ENCODE measurements at places on chromosomes 7 and 10.

- no peak for DNase-seq
Observed at GRCh38 chr7:135786911-135787310, 38.3 kb upstream of the FAM180A start.

- DNase-seq = no peak
Observed at GRCh38 chr10:123245264-123245663, 91.1 kb downstream of the BUB3 start.

DNA sequence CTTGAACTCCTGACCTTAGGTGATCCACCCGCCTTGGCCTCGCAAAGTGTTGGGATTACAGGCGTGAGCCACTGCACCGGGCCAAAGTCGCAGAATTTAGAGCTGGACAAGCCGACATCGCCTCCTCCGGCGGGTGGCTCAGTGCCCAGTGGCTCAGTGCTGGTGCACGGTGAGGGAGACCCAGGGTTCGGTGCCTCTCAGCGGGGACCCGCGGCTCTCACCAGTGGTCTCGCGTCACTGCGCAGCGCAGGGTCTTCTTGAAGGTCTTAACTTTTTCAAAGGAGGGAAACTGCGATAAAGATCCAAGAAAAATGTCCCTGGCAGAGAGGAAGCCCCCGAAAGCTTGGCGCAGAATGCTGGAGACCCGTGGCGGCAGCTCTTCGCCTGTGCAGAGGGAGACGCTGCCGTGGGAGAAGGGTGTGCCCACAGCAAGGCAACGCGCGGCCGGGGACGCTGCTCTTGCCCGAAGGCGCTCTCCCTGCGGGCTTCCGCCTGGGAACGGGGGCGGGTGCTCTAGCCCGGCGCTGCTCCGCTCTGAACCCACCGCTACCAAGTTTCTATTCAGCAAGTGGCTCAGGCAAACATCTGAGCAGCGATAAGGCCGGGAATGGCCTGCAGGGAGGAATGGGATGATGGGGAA lies 324.3 kb downstream of the DNAJB6 start:
- no peak for DNase-seq

DNA sequence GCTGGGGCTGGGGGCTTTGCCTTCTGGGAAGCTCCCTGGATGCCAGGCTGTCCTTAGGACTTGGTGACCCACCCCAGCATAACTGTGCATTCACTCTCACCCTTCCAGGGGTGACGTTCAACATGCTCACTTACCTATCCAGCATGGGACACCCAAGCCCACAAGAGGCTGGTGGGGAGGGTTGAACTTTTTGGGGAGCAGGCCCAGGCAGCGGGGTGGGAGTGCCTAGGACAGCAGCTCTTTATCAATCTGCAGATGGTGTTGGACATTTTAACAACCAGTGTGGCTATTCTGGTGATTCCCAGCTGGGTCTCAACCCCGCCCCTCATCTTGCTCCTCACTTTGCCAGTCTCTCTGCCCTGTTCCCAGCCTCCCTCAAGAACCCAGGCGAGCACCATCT lies 86.4 kb downstream of the CDH23 start:
- no peak for DNase-seq

GRCh38 chr7:150339409-150339809 lies 2.0 kb downstream of the RARRES2 start:
- DNase-seq = no peak

DNA sequence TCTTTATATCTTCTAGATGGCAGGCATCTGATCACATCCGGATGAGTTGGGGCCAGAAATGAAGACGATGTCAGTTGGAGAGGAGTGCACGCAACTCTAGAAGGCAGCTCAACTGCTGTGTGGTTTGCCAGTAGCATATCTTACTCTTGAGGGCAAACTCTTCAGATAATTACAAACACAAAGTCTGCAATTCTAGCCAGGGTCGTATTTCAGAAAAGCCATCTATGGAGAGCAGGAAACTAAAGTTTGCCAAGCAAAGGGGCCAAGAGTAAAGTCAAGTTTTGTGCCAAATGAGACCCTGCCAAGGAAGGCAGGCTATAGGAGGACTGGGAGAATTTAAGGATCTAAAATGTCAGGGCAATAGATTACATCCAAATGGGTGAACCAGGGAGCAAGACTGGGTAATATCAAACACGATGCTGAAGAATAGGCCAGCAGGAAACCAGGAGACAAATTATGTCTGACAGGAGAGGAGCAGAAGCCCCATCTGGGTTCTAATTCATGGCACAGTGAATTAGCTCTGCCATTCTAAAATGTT lies 312.5 kb upstream of the SEMA3C start:
- no peak for DNase-seq

DNA sequence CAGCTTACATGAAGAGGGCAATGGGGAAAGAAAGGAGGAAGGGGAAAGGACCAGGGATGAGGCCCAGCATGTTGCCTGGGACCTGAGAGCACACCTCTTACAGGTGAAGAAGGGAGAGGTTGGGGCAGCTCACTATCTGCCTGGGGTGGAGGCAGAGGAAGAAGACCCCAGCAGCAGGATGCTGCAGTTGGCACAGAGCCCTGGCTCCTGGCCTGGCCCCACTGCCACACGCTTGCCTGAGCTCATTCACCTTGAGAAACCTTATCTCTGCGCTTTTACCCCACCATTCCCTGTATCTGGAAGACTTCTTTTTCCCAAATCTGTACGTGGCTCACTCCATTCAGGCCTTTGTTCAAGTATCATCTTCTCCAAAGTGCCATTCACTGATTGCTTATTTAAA lies 147.8 kb upstream of the TMEM72 start:
- DNase-seq = no peak

DNA sequence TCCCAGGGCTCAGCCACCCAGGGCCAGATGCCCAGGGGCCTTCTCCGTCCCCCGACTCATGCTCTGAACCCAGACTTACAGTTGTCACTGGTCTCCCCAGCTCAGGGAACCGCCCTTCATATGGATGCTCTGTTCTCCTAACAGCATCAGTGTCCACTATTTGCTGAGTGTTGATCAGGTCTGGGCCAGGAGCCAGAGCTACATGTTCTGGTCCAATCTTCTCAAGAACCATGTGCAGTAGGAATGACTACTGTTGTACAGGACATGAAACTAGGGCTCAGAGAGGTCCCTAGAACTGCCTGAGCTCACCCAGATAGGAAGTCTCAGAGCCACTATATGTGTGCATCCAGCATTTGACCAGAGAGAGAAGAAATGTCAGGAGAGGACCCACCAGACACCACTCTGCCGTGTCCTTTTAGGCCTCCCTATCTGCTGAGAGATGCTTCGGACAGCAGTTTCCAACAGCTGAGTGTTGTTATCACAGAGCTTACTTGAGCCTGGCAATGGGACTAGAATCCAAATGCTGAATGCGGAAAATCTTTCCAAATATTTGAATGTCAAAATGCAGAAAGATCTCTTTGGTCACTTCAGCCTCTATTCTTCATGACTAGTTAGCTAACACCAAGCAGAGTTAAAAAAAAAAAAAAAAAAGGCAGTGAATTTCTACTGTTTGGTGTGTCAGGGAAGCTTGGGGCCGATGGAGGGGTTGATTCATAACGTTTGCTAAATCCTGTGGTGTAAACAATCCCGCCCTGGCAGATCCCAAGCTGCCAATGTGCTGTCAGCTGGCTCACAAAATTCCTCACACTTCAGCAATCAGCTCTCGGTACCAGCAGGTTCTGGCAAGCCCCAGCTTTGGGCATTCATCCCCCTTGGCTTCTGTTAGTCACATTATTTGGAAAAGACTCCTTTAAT lies 246.1 kb downstream of the TNS3 start:
- no peak for DNase-seq

DNA sequence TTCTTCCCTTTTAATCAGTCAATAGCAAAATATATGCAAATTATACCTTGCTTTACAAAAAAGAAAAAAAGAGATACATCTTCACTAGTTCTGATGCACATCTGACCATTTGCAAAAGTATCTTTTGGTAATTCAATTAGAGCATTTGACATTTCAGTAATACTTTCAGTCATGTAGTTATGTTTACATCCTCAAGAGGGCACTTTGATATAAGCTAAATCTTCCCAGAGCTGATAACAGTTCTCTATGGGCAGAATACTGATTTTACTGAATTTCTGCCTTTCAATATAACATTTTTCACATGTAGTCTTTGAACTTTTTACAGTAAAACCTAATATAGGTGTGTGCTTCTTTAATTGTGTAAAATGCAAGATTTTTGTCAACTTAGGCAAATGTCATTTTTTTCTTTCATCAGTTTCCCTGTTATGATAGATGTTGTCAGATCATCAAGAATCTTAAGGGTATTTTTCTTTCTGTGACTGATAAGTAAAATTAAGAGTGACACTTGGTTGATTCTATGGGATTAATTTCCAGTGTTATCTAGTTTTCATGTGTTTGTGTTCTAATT lies 703.5 kb upstream of the SEMA3D start:
- no peak for DNase-seq

- no peak for DNase-seq
Observed at GRCh38 chr7:24135003-24135817, 148.8 kb upstream of the NPY start.

GRCh38 chr7:40204581-40204980 lies 69.8 kb downstream of the SUGCT start:
- no peak for DNase-seq

DNA sequence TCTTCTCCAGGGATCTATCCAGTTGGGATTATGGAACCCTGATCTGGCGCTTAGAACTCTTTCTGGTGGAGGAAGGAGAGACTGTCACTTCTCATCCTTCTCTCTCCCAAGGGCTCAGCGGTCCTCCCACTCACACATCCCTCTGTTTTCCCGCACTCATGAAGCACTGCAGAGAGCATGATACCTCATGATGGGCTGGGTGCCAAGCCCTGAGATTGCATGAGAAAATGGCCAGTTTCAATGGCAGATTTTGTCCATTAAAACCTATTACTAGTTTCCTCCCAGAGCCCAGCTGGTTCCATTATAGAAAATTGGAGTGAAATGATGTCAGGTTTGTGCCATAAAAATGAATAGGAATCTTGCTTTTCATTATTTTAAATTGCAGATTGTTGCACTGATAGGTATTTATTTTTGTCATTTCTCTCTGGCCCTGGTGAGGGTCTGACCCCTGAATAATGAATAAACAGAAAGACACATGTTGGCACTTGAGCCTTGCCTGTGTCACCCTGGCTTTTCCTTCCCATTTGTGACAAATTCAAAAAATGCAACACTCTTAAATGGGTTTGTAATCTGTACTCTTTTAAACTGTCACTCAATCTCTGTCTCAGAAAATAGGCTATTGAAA lies 1151.1 kb downstream of the TYW1 start:
- DNase-seq = no peak

DNA sequence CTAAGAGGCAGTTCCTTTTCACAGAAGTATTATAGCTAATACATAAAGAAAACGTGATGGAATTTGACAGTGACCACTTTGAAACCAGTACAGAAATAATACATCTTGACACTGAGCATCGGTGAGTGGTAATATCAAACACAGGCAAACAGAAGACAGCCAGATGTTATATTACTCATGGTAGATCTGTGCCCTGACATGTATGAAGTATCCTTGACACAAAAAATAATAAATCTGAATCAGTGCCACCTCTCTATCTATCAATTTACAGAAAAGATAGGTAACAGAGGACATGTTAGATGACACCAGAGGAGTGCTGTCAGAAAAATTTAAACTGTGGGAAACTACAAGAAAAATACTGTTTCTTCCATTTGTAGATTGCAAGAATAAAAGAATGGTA lies 217.4 kb upstream of the POT1 start:
- no peak for DNase-seq

- DNase-seq = no peak
Observed at GRCh38 chr10:89916468-89917215, 215.3 kb downstream of the KIF20B start.

- DNase-seq = no peak
Observed at GRCh38 chr10:63348245-63348850, 117.4 kb downstream of the JMJD1C start.

DNA sequence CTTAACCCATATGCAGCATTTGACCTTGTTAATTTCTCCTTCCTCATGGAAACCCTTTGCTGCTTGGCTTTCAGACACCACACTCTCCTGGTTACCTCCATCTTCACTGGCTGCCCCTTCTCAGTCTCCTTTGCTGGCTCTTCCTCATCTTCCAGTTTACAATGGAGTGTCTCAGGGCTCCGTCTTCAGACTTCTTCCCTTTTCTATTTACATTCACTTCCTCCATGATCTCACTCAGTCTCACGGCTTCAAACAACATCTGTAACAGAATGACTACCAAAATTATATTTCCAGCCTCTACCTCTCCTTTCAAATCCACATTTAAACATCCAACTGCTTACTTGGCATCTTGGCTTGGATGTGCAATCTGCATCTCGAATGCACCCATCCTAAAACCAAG lies 140.4 kb downstream of the DKK1 start:
- no peak for DNase-seq

DNA sequence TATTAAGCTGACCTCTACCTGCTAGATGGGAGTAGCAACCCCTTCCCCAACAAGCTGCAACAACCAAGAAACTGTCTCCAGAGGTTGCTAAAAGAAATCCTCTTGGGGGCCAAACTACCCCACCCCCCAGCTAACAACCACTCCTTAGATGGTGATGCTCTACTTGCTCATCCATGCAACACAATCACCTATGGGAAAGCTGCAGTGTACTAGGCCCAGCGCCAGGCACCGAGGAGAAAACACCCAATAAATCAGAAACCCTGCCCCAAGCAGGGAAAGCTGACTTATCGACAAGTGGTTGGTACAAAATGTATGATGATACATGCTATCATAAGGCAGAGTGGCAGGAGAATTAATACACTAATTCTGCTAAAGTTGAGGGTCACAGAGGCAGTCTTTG lies 17.3 kb downstream of the SLC25A13 start:
- DNase-seq = no peak

- no peak for DNase-seq
Observed at GRCh38 chr10:3045471-3046209, 21.7 kb upstream of the PFKP start.

DNA sequence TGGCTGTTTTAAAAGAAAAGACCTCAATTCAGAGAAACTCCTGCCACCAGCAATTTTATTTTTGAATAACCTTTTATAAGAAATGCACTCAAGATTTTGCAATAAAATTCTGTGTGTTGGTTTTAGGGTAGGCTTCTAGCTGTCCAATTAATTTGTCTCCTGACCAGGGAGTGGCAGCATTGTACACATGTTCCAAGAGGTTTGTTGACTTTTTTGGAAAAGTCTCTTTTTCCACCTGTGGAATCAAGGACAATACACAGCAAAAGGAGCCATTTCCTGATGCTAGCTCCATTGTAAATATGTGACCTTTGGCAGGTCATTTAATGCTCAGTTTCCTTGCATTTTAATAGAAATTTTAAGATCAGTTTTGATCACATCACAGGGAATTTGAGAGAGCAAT lies 1.8 kb downstream of the GIMAP5 start:
- no peak for DNase-seq

GRCh38 chr7:101102026-101102425 lies 16.7 kb downstream of the TRIM56 start:
- no peak for DNase-seq

All from mesothelial cell of epicardium (in vitro differentiated cells).